T-helper 1 cell (primary cell): ENCODE measurements at places on chromosomes 6 and 20.

- DNase-seq, result no peak
These were observed 34.3 kb upstream of the COL9A1 start for GRCh38 chr6:70336996-70337742.

DNA sequence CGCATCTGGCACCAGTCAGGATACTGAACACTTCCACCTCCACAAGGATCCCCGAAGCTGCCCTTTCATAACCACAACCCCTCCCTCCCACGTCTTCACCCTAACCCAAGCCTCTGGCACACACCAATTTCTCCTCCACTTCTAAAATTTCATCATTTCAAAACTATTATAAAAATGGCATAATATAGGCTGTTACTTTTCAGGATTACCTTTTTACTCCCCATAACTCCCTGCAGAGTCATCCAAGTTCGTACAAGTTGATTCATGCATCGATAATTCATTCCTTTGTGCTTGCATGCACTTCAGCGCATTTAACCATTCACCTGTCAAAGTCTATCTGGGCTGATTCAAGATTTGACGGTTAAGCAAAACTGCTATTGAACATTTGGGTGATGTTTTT, 30.6 kb upstream of the LY86 start:
- DNase-seq, result no peak

GRCh38 chr6:68615938-68616337, 19.1 kb upstream of the ADGRB3 start:
- no peak for DNase-seq

DNA sequence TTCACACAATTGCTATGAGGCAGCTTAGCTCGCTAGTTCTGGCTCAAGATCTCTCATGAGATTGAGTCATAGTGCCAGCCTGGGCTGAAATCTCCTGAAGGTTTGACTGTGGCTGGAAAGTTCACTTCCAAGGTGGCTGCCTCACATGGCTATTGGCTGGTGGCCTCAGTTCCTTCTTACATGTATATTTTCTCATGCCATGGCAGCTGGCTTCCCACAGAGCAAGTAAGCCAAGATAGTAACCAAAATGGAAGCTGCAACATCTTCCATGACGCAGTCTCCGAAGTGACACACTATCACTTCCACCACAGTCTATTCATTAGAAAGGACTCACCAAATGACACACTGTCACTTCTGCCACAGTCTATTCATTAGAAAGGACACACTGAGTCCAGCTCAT, 160.4 kb upstream of the PRDM1 start:
- no peak for DNase-seq

GRCh38 chr6:168163096-168163731, 84.2 kb upstream of the FRMD1 start:
- DNase-seq, result no peak

- DNase-seq, result no peak
These were observed 29.8 kb downstream of the TPD52L1 start for GRCh38 chr6:125183391-125183790.

DNA sequence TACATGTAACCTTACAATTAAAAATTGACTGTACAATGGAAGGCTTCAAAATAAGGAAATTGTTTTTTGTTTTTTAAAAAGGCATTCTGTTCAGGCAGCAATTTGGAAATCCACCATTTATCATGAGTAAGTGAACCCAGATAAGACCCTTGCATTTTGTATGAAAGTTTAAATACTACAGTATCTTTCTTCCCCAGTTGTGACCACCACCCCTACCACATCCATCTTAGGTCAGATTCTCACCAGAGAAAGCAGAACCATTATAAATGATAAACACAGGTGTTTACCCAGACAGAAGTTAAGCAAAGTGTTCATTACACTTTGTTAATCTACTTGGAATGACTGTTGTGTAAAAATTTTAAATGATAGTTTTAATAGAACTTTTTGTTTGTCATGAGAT, 20.2 kb downstream of the SENP6 start:
- DNase-seq, result no peak

DNA sequence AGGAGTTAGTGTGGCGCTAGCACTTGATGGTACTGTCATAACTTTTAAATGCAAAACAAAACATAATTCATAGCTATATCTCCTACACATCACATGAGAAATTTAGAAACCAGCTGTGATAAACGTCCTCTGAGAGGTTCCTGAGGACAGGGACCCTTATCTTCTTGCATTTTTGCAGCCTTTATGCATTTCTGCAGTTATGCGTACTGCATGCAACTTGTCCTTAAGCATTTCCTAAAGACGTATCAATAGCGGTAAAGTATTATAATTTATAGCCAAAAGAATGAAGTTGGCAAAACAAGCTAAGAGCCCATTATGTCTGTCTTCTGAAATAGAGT, 1.7 kb downstream of the NAPB start:
- DNase-seq, result no peak

GRCh38 chr6:117168296-117169063, 96.9 kb upstream of the VGLL2 start:
- DNase-seq, result no peak

- no peak for DNase-seq
These were observed 705.7 kb upstream of the SLC35B3 start for GRCh38 chr6:9140951-9141460.

GRCh38 chr6:162078667-162079066, 648.9 kb downstream of the PRKN start:
- no peak for DNase-seq

GRCh38 chr6:4192173-4192572, 56.8 kb upstream of the ECI2 start:
- DNase-seq, result no peak

GRCh38 chr20:2086177-2086979, 15.2 kb upstream of the STK35 start:
- DNase-seq, result no peak
